ENCODE measurements at places on chromosomes 11 and 22.

DNA sequence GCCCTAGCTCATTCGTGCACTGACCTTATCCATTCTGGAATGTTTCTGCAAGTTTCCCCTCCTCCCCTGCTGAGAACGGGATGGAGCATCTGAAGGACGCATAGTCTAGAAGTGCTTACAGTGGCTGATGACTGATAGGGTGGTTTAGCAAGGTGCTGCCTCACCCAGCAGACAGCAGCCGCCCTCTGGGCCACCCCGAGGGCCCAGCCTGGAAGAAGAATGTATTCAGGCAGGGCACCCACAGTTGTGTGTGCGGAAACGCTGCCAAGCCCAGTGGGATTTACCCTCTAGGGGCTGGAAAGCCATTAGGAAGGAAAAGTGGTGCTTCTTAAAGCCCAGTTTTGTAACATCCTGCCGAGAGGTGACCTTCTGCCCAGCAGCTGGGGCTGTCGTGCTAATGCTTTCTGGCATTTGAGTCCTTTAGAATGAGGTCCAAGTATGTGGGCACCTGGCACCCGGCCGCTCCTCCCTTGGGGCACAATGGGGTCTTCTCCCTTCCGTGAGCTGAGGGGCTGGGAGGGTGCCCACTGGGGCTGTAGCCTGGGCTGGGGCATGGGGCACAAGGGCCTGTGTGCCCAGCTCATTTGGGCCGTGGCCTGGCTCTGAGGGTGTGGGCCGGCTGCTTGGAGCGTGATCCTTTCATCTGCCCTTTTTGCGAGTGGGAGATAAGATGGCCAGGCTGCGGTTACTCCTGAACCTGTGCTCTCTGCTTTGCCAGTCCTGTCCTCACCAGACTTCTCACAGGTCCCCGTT is 14.4 kb downstream of the FBLN1 start:
- no peak for DNase-seq

DNA sequence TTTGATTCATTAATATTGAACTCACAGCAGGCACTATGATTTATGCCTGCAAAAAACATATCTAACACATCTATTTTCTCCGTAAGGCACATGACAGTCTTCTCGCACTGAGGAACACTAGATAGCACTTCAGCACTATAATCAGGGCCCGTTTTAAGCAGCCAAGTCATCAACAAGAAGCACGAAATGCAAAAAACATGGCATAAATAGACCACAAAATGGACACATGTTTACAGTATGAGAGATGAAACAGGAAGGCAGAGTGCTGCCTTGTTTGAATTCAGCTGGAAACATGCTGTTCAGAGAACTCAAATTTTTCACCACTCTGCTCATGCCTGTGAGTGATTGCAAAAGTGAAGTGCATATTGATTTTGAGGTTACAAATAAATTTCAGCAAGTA is 205.8 kb upstream of the PDGFD start:
- DNase-seq, result no peak

GRCh38 chr11:875769-876301 is 33.2 kb downstream of the TSPAN4 start:
- no peak for DNase-seq

DNA sequence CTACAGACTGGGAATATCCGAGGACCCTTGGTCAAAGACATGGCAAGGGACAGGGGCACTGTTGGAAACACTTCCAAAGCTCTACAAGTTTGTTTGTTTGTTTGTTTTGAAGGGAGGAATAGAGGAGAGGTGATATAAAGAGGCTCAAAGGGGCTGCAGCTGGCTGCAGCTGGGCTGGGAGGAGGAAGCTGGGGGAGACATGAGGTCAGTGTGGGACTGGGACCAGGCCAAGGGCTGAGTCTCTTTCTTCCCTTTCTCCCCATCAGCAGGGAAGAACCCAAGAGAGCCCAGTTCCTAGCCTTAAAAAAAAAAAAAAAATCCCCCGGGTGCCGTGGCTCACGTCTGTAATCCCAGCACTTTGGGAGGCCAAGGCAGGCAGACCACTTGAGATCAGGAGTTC is 5.0 kb downstream of the RHOG start:
- no peak for DNase-seq

- no peak for DNase-seq
These were observed 164.5 kb downstream of the JRKL start for GRCh38 chr11:96554236-96554820.

DNA sequence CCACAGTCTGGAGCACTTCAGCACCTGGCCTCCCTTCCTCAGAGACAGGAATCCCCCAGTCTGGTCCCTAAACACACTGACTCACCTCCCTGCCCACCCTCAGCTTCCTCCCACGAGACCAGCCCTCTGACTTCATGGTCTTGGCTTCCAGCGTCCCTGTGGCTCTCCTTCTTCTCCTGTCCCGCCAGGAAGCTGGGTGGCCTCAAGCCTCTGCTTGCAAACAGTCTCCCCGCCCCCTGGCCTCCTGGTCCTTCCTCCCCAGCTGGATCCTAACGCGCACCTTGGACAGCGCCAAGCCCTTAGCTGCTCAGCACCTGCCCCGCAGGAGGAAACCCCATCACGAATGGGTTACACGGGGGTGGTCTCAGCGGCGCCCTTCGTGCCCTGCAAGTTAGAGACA is 4.5 kb downstream of the NCF4 start:
- DNase-seq, result no peak

GRCh38 chr22:30602049-30602448 is 4.9 kb upstream of the TCN2 start:
- no peak for DNase-seq

- DNase-seq, result peak; percentile 65
These were observed 5.7 kb downstream of the PIK3IP1 start for GRCh38 chr22:31286360-31287255.

DNA sequence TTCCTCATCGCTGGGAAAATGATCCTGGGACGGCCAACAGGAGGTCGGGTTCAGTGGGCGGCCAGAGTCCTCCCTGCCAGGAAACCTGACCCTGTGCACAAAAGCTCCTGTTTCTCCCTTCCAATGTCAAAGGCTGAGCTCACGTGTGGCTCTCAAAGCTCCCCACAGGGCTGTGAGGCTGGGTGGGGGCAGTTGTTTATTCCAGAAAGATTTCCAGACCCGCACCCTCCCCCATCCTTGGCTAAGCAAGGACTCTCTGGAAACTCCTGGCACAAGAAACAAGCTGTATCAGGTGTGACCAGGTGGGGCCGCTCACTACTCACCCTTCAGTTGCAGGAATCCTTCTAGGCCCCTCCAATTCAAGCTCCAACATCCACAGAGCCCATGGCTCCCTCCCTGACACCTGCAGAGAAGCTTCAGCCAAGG is 131.9 kb downstream of the SHANK2 start:
- DNase-seq, result no peak

GRCh38 chr11:65452806-65453490 is 30.4 kb downstream of the NEAT1 start:
- DNase-seq, result no peak

DNA sequence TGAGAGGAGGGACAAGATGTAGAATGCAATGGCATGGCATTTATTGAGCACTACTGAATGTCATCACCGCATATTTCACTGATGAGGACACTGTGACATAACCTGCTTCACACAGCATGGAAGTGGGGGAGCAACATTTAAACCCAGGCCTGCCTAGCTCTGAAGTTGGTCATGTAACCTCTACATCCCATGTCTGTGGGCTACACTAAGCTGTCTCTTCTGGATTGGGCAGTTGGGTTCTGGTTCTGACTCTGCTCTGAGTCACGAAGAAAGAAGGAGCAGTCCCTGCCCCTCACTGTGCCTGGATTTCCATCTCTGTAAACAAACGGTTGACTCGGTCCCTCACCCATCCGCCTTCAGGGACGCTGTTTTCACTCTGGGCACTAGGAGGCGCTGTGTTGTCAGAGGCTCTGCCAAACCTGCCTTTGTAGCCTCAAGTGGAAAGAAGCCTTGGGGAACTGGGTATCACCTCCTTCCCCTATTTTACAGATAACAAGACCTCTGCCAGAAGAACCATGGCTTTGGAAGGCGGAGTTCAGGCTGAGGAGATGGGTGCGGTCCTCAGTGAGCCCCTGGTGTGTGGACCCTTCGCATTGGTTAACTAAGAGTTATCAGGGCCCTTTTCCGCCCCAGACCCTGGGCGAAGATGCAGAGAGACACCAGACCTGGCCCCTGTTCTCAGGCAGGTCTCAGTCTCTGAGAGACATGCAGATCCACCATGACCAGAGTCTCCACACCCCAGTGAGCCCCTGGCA is 12.7 kb upstream of the ARHGEF17 start:
- DNase-seq, result peak; percentile 82

DNA sequence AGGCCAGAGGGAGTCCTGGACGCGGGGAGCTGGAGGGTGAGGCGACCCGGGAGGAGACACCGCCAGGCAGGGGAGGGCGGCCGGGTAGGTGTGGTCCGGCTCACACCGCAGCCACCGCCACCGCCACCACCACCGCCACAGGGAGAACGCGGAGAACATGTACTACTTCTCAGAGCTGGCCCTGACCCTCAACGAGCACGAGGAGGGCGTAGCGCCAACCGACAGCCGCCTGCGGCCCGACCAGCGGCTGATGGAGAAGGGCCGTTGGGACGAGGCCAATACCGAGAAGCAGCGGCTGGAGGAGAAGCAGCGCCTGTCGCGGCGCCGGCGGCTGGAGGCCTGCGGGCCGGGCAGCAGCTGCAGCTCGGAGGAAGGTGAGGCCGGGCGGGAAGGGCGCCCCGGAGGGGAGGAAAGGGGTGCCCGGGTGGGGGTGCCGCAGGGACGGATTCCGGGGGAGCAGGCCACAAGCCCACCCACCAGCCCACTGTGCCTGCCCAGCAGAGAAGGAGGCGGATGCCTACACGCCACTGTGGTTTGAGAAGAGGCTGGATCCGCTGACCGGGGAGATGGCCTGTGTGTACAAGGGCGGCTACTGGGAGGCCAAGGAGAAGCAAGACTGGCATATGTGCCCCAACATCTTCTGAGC is 62.8 kb downstream of the MORC2 start:
- DNase-seq, result no peak

GRCh38 chr11:68120273-68121066 is 718 bp downstream of the CHKA start:
- peak; percentile 50 for DNase-seq

DNA sequence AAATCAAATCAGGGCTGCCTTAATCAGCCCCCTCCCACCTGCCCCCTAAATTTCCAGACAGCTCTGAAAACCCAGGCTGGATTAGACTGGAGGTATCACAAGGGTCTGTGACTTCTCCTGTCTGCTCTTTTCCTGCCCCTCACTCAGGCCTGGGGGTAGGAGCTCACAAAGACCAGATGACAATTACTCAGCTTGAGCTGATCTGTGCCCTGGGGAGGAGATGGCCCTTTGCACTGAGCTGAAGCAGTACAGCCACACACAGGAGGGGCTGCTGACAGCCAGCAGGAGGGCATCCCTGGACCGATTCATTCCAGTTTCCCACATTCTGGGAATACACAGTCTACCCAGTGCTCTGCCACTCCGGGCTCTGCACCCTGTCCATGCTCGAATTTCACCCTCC is 4.2 kb downstream of the ABCC8 start:
- no peak for DNase-seq

DNA sequence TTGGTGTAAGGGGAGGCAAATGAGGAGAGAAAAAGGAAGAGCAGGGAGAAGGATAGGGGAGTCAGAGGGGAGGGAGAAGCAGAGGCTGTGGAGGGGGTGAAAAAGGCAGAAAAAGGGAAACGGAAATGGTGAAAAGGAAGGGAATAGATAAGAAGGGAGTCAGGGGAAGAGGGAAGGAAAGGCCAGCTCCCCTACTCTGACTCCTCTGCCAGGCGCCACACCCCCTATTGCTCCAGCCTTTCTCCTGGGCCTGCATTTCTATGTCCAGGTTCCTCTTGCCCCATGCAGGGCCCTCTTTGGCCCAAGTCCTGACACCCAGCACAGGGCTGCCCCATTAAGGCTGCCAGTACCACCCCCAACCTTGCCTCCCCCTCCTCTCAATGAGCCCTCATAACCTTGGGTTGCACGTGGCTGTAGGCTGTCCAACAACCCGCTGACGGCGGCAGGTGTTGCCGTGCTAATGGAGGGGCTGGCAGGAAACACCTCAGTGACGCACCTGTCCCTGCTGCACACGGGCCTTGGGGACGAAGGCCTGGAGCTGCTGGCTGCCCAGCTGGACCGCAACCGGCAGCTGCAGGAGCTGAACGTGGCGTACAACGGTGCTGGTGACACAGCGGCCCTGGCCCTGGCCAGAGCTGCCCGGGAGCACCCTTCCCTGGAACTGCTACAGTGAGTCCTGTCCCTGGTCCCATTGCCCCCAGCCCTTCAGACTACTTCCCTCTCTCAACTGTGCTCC is 3.4 kb upstream of the NHERF4 start:
- no peak for DNase-seq

GRCh38 chr11:111694851-111695250 is 71.3 kb downstream of the PPP2R1B start:
- DNase-seq, result no peak

- no peak for DNase-seq
These were observed 235.6 kb downstream of the FAT3 start for GRCh38 chr11:92460213-92460612.

GRCh38 chr22:30774566-30774965 is 79.9 kb downstream of the OSBP2 start:
- DNase-seq, result no peak

DNA sequence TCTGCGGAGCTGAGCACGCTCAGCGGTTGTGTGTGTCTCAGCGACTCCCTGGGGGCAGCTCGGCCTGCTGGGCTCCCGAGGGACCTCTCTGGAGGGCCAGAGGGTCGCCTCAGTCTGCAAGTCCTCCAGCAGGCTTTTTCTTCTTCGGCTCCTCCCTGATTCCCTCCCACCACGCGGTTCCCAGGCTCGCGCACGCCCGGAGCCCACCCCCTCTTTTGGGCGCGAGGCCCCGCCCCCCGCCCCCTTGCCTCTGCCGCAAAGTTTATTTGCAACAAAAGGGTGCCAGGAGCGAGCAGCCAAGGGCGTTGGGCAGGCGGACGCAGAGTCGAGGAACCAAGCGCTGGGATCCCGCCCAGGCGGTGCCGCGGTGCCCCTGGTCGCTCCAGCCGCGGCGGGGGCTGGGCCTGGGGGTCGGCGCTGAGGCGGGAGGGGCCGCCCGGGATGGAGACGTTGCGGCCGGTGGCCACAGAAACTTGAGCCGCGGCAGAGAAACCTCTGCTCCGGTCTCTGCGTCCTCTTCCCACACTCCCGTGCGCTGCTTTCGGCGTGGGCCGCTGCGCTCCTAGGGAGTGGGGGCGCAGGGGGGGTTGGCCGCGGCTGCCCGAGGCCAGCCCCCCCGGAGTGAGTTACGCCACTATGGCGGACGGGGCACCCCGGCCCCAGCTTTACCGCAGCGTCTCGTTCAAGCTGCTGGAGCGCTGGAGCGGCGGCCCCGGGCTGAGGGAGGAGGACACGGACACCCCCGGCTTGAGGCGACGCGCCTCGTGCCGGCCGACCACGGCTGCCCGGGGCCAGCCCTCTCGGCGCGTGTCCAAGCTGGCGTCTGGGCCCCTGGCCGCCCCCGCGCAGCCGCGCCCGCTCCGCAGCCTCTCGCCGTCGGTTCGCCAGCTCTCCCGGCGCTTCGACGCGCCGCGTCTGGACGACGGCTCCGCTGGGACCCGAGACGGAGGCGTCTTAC is at the start of gene ARHGEF17:
Gene ARHGEF17, plus strand, starts transcription at position 274 of the 958 bp plus-strand sequence. Its CDS starts 363 bp downstream, at position 637.
- peak; percentile 51 for DNase-seq

GRCh38 chr11:2701898-2702434 is 2.2 kb upstream of the KCNQ1OT1 start:
- DNase-seq, result no peak

- DNase-seq, result no peak
These were observed 1.9 kb downstream of the BID start for GRCh38 chr22:17772249-17772957.
